ENCODE measurements at places on chromosomes 2 and 18.

- DNase-seq: no peak
Observed at GRCh38 chr2:23745726-23746105, 181.2 kb downstream of the ATAD2B start.

- no peak for DNase-seq
Observed at GRCh38 chr2:98582523-98582922, 25.8 kb downstream of the COA5 start.

DNA sequence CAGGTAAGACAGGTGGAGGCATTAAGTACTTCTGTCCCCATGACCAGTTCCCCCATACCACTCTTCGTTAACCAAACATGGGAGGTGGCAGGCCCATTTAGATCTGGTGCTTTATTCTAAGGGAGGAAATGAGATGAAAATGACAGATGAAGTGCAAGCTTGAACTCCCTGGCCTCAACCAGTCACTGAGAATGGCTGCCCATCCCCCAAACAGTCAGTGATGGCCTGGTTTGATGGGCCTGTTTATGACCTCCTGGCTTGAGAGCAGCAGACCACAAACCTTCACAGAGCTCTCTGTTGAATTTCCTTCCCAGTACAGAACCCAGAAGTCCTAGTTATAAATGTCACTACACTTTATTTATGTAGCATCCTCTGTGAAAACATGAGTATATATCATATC, 31.1 kb downstream of the EPAS1 start:
- no peak for DNase-seq

DNA sequence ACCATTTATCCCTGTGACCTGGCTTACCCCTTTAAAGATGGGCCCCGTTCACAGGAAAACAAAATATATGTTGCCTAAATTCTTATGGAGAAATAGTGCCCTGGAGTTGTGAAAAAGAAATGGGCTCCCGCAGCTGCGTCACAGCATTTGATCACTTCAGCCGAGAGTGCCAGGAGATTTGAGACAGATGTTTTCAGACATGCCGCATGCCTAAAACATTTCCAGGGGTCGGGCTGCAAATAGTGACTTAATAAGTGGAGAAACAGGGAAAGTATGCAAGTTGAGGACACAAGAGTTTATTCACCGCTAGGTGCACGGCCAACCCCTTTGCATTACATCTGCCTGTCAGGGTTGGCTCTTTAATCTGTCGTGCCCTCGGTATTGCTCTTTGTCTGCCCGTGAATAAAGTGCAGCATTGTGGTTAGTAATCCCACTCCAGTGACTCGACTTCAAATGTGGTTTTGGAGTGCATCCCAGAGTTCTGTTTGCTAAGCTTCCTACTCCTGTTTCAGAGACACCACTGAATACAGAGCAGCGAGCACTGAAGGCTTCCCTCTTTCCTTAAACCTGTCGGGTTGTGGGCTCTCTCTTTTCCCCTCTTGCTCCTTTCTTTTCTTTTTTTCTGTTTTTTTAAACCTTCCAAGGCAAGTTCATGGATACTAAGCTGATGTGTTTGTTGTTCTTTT, 187.5 kb downstream of the LTBP1 start:
- DNase-seq: no peak

DNA sequence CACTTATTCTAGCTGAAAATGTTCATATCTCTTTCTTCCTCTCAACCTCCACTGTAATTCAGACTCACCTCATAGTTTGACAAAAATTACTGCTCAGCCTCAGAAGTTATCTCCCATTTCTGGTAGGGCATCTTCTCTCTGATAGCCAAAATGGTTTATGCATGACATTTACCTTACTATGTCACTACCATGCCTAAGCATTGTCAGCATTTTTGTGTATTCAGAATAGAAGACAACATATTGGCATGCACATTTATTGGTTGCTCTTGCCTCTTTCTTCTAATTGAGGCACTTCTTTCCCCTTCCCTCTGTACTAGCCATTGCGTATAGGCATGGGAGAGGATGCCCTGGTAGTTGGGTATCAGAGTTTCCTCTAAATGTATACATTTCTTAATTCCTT, 406.1 kb upstream of the DCC start:
- no peak for DNase-seq

DNA sequence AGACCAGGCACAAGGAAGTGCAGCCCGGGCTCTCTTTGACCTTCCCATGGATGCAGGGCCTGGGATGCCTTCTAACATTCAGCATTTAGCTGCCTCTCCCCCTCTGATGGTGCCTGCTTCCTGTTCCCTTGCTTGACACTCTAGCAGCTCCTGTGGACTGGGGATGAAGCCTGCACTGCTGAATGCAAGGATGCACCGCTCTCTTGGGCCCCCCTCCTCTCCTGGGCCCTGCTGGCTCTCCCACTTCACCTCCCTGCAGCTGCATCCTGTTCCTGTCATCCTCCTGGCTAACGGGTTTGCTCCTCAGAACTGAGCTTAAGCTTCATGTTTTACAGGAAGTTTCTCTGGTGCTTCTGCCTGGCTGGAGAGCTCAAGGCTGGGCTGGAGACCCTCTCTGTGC, 254.1 kb downstream of the TSN start:
- DNase-seq: no peak

GRCh38 chr18:79871026-79871390, 73.3 kb downstream of the KCNG2 start:
- no peak for DNase-seq

DNA sequence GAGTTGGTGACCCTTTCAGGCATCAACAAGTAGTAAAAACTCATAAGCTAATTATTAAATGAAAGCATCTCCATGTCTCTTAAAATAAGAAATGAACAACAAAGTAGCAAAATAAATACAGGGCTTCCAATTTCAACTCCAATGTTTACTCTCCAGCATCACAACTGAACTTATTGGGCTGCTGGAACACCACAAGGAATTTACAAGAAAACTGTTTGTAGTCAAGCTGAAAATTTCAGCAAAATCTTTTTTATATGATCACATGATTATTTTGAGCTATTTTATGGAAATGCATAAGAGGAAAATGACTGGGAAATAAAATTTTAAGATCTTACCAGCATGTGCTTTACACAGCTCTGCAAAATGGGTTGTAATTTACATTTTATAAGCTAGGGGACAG, 28.1 kb downstream of the COBLL1 start:
- no peak for DNase-seq

Measured in stimulated activated CD4-positive, alpha-beta T cell treated with anti-CD3 and anti-CD28 coated beads, Interleukin-12 subunit alpha, Interleukin-12 subunit beta, amount 100 ng/mL, for 24 hours (primary cell).